ENCODE measurements at places on chromosomes 1 and 21.

GRCh38 chr1:206628916-206629315 lies 6.4 kb upstream of the DYRK3 start:
- DNase-seq: no peak

DNA sequence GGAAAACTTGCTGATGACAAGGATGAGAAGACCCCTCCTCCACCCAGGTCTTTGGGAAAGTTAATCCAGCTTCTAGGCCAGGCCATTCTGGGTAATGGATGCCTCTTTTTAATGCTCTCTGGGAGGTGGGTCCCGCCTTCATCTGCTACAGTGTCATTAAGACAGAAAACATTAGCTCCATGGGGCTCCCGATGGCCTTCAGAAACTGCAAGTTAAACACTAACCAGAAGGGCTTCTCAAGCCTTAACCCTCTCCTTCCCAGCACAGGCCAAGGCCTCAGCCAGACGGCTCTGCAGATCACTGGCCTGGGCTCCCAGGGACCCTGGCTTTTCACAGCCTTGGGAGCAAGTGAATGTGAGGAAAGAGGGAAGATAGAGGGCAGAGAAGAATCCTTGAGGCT lies 364.9 kb downstream of the MATN1 start:
- DNase-seq: no peak

- no peak for DNase-seq
Observed at GRCh38 chr1:247387096-247387495, 28.9 kb upstream of the NLRP3 start.

- DNase-seq: no peak
Observed at GRCh38 chr1:84425150-84425896, 27.0 kb downstream of the DNASE2B start.

- DNase-seq: no peak
Observed at GRCh38 chr1:3515774-3516480, 61.5 kb downstream of the ARHGEF16 start.

GRCh38 chr21:14678973-14679574 lies 133.0 kb upstream of the SAMSN1 start:
- no peak for DNase-seq

Data from DMS53 (cell line).